WERI-Rb-1 (cell line): ENCODE measurements at places on chromosomes 6 and 20.

DNA sequence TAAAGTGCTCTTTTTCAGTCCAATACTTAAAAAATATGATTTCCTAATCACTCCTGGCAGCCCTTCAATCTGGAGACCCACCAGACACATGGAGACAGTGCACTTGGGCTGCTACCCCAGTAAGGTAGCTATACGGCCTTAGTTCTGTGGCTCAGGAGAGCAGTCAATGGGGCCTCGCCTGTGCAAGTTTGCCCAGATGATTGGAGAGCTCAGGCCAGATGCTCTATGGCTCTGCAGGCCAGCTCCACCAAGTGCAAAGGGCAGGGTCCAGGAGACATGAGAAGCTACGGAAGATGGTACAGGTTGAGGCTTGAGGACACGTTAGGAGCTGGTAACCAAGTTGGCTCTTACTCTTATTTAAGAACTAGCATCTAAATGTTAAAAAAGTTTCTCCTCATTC, 30.7 kb downstream of the STK38 start:
- no peak for DNase-seq

DNA sequence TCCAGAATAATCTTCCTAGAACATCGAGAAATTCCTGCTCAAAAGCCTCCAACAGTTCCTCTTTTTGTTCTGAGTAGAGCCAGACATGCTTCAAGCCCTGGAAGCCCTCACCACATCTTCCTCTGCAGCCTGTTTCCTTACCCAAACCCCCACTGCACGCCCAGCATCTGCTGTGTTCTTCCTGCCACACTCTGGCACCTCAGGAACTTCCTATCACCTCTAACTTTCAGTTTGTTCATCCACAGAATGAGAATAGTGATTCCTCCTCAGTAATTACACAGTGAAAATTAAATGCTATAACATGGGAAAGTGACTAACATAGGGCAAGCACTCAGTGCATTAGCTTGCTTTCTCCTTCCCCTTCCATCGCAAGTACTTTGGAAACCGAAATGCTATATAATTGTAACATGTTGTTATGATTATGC, 26.3 kb downstream of the C6orf89 start:
- DNase-seq: no peak

DNA sequence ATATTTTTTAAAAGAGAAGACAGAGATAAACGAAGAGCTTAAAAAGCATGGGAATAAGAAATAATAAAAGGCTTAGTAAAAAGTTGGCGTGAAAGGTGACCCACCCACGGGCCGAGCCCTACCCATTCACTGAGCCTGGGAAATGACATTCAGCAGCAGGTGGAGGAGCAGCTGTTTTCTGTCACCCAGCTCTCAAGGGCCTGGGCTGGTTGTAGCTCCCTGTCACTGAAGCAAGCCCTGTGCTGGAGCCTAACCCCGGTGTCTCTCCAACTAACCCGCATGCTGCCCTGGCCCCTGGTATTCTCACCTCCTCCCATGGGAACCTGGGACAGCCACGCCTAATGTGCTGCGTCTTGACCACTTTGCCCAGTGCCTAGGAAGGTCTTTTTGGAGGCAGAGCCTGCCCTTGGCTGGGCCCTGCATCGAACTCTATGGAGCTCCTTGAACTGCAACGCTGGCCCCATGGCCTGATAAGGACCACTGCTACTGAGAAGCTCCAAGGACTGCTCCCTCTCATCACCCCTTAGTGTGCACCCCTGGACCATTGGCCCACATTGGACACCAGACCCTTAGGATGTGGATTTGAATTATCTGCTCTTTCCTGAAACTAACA, 68.8 kb upstream of the IYD start:
- DNase-seq: no peak

DNA sequence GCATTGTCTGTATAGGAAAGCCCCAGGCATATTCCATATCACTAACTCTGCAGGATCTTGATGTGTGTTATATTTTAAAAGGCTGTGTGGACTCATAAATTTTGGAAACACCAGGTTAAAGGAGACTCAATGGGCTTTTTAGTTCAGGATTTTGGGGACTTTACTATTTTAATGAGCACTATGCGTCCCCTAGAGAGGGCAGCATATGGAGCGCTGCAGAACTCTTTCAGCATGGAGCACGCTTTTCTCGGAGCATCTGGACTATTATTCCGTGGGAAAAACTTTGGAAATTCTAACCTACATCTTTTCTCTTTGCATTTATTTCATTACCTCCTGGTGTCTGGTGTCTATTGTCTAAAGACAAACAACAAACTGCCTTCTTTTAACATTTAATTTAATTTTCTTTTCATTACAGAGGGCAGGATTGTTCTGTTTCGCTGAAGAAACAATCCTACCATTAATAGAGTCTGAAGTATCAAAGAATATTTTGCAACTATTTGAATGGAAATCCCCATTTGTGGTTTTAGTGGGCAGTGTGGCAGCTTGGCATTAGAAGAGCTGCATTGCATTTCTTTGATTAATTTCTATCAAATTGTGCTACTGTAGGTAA, 399.9 kb upstream of the HSF2 start:
- no peak for DNase-seq

GRCh38 chr6:21202521-21202920, 391.0 kb upstream of the SOX4 start:
- DNase-seq: no peak

- DNase-seq: peak; percentile 89
Observed at GRCh38 chr6:37693546-37694250, 4.0 kb downstream of the MDGA1 start.

DNA sequence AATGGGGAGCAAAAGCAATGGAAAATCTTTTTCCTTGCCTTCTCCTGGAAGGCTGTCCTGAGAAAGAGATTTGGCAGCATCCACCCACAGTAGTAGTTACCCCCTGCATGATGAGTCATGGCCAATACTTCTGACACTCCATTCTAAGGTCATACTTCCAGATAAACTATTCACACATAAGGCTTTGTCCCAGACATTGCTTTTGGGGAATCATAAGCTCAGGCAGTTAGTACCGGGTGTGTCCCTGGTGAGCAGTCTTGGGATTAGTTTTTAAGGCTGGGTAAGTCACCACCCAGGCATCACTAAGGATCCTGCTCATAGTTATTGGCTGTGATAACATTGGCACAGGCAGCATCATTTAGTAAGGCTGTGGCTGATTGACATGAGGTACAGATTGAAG, 160.6 kb upstream of the GGTLC1 start:
- DNase-seq: no peak

DNA sequence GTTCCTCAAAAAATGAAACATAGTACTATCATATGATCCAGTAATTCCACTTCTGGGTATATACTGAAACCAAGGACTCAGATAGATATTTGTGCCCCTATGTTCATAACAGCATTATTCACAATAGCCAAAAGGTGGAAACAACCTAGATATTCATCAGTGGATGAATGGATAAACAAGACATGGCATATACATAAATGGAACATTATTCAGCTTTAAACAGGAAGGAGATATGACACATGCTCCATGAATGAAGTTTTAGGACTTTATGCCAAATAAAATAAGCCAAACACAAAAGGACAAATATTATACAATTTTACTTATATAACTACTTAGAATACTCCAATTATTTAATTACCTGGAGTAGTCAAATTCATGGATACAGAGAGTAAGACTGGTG, 16.4 kb downstream of the PLCB1 start:
- no peak for DNase-seq

- DNase-seq: no peak
Observed at GRCh38 chr6:23176471-23176870, 607.1 kb downstream of the HDGFL1 start.

- no peak for DNase-seq
Observed at GRCh38 chr20:9916761-9917160, 77.9 kb upstream of the PAK5 start.

DNA sequence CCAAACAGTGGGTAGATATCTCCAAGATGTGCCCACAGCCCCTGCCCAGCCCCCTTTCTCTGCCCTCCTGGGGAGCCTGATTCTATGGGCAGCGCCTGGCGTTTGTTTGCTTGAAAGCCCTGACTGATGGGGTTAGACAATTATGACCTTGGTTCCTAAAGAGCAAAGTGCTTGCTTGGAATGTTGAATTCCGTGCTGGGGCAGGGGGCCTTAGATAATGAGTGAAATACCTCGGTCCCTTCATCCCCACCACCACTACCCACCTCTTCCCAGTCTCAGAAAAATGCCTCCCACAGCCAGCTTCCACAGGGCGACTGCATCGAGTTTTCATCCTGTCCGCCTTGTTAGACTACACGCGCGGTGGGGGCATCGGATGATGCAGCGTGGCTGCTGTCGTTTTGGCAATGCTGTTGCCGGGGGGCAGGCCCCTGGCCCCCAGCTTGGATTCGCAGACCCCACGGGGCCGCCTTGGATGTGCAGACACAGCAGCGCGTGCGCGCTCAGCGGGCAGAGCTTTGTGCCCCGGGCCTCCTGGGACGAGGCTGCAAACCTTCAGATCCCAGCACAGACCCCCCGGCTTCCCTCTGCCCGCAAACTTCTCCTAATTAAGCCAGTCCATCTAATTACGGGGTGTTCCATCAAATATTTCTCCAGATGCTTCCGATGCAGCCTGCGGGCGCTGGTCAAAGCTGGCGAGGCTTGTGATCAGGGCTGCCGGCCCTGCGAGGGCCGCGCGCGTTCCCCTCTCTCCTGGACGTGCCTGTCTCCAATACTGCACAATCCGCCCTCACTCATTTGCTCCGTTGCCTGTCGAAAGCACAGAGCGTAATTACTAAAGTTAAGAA, 86.1 kb downstream of the LINC00237 start:
- no peak for DNase-seq

DNA sequence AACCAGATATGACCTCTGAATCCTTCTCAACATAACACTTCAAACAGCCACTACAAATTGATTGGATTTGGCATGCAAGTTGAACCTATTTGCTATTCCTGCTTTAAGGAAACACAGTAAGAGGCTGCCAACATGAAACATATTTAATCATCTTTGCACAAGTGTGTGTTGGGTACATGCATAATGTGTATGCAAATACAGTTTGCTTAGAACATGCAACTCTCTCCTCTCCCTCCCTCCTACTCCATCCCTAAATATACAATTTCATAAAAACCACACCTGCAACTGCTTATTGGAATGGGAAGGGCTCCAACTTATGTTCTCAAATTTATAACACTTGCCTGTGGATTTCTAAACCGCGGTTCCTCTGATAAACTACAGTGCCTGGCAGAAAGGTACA, 71.5 kb downstream of the CD83 start:
- no peak for DNase-seq

DNA sequence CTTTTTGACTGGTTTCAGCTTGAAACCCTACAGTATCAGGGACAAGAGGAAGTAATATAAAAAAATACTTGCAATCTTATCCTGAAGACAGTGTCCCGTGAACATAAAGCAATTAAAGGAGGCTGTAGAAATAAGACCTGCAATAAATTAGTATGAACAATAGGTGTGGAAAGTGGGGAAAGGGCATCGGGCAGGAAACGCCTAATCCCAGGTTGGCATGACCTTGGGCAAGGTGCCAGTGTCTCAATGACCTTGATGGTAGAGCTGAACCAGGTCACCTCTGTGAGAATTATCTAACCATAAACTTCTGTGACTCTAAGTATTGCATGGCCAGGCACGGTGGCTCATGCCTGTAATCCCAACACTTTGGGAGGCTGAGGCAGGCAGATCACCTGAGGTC, 115.2 kb downstream of the LY86 start:
- no peak for DNase-seq

DNA sequence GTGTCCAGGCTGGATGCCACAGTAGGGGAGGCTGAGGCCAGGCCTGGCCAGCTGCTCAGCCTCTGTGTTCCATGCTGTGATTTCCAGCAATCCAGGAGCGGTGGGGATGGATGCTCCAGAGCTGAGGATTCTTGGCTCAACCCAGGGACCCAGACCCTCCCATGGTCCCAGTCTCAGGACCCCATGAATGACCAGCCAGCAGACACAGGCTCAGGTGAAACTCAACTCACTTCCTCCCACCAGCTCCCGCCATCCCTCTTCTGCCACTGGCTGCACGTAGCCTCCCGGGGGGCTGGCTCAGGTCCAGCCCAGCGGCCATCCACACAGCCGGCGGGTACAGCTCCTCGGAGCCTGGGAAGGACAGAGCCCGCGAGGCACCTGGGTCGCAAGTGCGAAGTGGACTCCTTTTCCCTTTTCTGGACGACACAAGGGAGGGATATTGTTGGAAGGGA, 54.5 kb upstream of the DACT2 start:
- DNase-seq: no peak

GRCh38 chr6:14542670-14543366, 425.2 kb downstream of the CD83 start:
- no peak for DNase-seq

GRCh38 chr6:2756687-2757224, 6.0 kb upstream of the MYLK4 start:
- no peak for DNase-seq

DNA sequence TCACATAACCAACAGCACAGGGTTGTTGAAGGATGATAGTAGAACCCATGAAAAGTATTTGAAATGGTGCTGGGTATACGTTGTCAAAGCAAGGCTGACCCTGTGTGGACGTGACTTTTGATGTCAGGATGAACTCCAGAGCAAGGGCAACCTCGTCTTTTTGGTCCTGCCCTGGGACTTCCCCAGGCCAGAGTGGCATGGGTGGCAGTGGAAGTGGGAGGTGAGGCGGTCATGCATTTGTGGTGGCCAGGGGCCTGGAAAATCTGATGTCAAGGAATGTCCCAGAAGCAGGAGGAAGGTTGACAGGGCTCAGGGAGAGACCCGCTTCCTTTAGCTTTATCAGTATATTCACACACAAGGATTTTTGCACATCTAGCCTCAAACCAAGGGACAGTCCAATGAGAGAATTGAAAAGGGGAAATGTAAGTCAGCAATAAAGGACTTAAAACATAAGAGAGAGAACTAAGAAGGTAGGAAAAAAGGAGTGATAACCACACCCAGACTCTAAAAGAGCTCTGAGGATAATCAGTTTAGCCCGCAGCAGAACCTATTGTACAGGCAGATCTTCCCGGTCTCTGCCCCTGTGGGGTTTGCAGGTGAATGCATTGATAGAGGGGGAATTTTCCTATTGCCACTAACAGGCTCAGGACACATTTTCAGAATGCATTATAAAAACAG, 98.8 kb upstream of the HDGFL1 start:
- no peak for DNase-seq

GRCh38 chr6:44432726-44433125, 45.2 kb downstream of the CDC5L start:
- DNase-seq: no peak

- no peak for DNase-seq
Observed at GRCh38 chr6:73585566-73586415, 65.0 kb upstream of the EEF1A1 start.

DNA sequence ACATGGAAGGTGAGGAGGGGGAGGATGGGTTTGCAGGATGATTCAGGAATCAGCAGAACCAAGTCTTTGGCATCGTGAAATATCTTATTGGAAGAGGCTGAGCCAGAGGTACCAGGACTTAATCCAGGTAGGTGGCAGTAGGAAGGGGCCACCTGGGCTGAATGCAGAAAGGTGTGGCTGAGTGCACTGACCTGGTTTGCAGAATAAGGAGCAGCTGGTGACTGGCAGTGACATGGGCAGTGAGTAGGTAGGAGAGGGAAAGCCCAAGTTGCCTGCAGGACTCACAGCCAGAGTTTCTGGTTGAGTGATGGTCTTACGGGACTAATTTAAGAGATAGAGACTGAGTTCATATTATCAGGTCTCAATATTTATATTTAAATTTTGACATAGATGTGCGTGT, 1.1 kb upstream of the PBOV1 start:
- no peak for DNase-seq
